NCI-H2227 treated with DMSO at 0.1 percent for 48 hours (cell line): ENCODE measurements at places on chromosomes 1 and 21.
A peak's percentile ranks its signal among the peaks of the same experiment; 100 is the strongest.

DNA sequence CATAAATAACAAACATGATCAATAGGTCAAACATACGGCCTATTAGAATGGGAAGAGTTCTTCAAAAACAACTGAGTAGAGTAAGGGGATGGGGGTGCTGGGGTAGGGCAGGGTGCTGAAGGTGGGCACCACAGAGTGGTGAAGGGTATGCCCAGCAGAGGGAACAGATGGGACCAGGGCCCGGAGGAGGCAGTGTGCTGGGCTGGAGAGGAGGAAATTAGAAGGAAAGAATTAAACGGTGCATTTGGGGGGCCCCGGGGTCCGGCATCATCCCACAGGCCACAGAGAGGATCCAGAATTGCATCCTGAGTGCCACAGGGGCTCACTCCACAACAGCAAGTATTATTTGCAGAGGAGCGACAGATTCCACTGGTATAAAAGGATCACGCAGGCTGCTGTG is 94.5 kb downstream of the GLIS1 start:
- DNase-seq, result no peak

- DNase-seq, result no peak
Measured at GRCh38 chr1:226657895-226658545, 81.1 kb downstream of the ITPKB start.

GRCh38 chr1:33863779-33864178 is at the start of gene HMGB4:
Gene HMGB4, plus strand, starts transcription at chr1:33864079. Its CDS starts 113 bp downstream, at chr1:33864192.
- no peak for DNase-seq

DNA sequence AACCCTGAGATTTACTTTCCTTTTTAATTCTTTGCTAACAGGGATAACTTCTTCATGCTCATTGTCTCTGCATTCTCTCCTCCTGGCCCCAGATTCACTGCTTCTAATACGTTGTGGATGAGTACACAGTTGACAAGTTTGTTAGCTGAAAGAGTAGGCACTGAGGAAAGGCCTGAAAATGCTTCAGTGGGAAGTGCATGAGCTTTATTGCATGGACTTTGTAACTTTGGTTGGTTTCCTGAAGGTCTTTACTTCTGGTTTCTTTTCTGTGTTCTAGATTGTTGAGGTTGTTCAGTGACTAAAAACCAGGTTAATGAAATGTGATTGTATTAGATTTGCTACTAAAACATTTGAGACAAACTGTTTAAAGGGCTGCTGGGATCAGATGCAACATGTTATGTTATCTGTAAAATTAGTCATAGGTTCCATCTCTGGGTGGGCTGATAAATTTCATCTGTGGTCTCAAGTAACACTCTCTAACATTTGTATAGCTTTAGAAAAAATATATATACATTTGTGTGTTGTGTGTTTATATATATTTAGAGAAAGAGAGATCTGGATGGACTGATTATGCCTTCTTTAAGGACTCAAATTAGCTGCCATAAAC is 19.1 kb downstream of the LRIG2 start:
- DNase-seq, result no peak

- DNase-seq, result no peak
Measured at GRCh38 chr1:6002714-6003501, 10.7 kb upstream of the NPHP4 start.

GRCh38 chr1:198056255-198056654 is 100.5 kb upstream of the NEK7 start:
- no peak for DNase-seq

DNA sequence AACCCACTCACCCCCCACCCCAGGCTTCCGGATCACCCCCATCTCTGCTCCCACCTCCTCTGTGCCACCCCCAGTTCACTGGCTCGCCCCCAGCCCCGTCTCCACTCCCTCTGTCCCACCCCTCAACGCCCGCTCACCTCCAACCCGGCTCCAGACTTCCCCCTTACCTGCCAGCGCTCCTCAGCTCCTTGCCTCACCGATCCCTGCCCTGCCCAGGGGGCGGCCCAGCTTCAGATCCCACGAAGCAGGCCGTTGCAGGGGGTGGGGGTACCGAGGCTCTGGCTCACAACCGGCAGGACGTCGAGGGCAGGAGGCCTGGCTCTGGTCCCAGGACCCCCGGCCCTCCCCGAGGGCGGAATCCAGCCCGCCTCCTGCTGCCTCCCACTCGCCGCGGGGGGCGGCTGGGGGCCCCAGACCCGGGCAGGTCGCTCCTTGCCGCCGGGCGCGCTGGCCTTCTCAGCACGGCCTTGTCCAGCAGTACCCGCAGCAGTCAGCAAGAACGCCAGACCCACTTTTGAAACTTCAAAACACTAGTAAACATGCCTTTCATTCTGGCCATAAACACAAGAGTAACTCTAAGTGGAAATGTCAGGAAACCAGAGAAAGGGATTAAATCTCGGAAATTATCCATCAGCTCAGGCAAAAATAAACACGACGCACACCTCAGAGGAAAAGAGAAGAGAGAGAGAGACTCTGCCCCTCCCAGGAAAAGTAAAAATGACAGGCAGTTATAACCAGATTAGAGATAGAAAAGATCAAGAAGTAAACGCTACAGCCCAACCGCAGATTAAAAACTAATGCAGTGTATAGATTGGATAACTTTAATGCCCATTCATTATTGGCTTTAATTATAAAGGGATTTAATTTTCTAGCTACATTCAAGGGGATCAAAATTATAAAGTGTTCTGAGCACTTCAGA is 1.0 kb upstream of the FAM89A start:
- DNase-seq, result no peak

GRCh38 chr1:241808265-241808664 is 39.7 kb upstream of the EXO1 start:
- no peak for DNase-seq

DNA sequence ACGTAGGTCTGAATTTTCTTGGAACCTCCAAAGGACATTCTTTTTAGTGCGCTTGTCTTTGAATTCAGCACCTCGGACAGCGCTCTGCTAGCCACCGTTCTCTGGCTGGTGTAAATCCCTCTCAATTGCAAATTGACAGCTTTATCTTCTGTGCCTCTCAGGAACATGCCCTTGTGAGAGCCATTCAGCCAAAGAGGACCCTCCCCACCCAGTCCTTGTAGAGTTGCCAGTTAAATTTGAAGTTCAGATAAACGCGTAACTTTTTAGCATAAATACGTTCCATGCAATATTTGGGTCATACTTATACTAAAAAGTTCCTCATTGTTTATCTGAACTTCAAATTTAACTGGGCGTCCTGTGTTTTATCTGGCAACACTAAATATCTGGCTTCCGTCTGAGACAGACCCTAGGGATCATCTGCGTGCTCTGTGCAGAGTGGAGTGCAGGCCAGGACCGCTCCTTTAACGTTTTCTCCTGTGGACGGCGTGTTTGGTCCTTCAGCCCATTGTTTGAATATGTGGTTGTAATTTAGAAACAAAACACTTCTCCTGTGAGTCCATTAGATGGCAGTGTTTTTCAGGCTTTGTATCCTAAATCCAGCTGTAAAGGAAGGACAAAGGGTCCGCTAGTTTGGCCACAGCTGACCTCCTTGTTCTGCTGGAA is 7.0 kb downstream of the KCNAB2 start:
- peak; percentile 66 for DNase-seq

- DNase-seq, result no peak
Measured at GRCh38 chr1:116671912-116672311, 4.4 kb upstream of the IGSF3 start.

- DNase-seq, result no peak
Measured at GRCh38 chr1:204150702-204151551, 917 bp downstream of the ETNK2 start.

DNA sequence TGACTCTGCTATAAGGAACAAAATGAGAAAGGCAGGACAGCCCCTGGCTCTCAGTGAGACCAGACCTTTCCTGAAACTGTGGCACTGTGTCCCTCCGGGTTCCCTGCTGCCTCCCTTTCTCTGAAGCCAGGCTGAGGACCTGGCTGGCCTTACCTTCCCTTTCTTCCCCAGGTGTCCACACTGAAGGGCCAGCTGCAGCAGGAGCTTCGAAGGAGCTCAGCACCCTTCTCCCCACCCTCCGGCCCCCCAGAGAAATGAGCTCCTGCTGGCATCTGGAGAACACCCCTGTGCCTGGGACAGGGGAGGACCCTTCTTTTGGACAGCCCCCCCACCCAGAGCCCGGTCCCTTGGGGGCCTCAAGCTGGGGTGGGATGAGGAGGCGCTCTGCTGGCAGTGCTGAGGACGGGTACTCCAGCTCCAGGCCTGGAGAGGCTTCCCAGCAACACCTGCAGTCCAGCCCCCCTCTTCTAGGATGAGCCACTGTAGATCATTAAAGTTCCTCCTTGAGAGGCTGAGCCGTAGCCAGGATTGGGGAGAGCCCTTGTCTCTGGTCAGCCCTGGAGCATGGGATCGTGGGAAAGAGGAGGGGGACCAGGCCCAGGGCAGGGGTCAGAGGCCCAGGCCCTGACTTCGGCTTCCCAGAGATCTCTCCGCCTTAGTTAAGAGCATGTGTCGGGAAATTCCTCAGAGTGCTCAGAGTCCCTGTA is 8.1 kb downstream of the MFAP2 start:
- DNase-seq, result no peak

GRCh38 chr1:241376701-241377100 is 19.7 kb upstream of the RGS7 start:
- DNase-seq, result no peak

GRCh38 chr1:55695552-55695951 is 480.4 kb upstream of the USP24 start:
- DNase-seq, result no peak

DNA sequence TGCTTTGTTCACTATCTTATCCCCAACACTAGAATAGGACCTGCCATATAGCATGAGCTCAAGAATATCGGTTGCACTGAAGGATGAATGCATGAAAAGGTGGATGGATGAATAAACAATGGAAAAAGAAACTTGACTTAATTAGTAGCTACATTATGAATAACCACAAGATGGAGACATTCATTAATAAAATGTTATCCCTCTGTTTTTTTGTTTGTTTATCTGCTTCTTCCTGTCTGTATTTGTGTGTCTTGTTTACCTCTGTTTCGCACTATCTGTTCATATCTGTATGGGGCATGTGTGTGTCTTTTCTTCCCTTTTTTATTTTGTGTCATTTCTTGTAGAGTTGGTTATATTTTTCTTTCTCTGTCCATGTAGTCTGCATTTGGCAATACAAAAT is 1.1 kb upstream of the OR14I1 start:
- no peak for DNase-seq

DNA sequence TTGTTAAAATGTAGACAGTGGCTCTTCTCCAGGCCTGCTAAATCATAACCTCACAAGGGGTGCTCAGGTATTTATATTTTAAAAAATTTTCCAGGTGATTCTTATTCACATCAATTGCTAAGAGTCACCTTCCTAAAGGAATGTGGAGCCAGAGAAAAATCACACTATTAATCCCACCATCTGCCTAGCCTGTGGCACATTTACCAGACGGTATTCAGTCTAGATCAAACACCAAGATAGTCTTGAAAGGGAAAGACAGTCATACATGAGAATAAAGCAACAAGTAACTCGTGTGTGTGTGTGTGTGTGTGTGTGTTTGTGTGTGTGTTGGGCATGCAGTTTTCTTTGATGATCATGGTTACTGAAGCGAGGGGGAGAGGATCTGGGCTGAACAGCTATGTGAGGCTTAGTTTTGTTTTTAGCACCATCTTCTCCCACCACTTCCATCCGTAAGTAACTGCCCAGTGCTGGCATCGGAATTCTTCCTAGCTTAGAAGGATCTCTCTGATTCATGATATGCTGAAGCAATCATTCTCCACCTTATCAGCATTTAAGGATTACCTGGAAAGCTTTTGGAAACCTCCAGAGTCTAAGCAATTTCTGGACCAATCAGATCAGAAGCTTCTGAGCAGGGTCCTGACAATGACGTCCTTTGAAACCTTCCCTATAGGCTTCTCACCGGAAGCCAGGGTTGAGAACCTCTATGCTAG is 2.4 kb upstream of the DPT start:
- no peak for DNase-seq

DNA sequence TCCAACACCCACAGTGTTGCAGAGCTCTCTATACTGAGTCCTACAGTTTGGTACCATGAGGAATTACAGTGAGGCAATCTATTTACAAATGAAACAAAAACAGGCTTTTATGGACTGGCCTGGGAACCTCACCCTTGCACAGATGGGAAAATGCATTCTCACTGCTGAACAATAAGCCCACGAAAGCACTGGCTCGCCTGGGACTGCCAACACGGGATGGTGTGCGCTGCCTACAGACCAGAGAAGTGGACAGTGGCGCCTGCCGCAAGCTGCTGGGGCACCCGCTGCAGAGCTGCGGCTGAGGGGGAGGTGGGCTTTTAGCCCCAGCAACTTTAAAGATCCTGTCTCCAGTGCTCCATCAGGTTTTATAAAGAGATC is 28.5 kb upstream of the ABCG1 start:
- DNase-seq, result no peak

DNA sequence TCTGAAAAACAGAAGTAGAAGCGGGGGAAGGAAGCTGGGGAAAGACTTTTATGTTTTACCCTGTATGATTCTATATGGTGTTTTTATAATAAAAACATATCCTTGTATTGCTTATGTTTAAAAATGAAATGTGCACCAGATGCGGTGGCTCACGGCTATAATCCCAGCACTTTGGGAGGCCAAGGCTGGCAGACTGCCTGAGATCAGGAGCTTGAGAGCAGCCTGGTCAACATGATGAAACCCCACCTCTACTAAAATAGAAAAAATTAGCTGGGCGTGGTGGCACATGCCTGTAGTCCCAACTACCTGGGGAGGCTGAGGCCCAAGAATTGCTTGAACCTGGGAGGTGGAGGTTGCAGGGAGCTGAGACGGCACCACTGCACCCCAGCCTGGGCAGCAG is 155.4 kb downstream of the SMYD3 start:
- no peak for DNase-seq

DNA sequence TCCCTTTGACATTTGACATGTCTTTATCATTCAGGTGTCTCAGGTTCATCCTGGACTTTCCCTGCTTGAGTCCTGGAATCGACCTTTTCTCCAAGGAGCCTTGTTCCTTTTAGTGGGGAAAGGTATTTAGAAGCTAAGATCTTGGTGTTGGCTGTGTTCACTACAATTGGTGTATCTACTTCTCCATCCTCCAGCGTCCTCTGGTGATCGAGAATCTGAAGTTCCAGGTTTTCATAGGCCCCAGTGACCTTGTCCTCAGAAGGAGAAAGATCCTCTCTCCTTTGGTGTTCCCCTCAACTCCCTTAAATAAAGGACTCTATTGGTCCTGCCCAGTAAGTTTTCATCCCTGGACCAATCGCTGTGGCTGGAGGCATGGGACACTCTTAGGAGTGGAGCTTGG is 22.1 kb downstream of the MROH7 start:
- no peak for DNase-seq

DNA sequence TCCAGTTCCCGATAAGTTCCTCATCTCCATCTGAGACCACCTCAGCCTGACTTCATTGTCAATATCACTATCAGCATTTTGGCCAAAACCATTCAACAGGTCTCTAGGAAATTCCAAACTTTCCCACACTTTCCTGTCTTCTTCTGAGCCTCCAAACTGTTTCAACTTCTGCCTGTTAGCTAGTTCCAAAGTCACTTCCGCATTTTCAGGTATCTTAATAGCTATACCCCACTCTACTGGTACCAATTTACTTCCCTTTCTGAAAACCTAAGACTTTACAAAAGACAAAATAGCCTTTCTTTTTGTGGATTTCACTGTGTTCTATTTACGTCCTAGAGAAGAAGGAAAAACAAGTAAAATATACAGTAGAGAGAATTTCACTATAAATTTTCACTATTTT is 147.0 kb upstream of the FMN2 start:
- no peak for DNase-seq

GRCh38 chr21:42079939-42080787 is 9.0 kb downstream of the UMODL1 start:
- no peak for DNase-seq

GRCh38 chr1:241417258-241417657 is 60.3 kb upstream of the RGS7 start:
- DNase-seq, result no peak

GRCh38 chr1:38746941-38747600 is 112.5 kb downstream of the RRAGC start:
- DNase-seq, result peak; percentile 42
